H1 (cell line): ENCODE measurements at places on chromosomes 6 and 20. TPM values are rescaled to one million over a fixed set of nuclear protein-coding genes. Genes with fewer than 3 reads are reported as not detected.
A peak's percentile ranks its signal among the peaks of the same experiment; 100 is the strongest.

Gene PSORS1C1
- total RNA-seq, result 0.36 and 0.52 TPM in 2 replicates

- no peak for DNase-seq
- H3K4me1 ChIP-seq, result peaks cover 8% of the 10 kb centered on the region; the same call in 1 of the 2 replicates
- H3K4me3 ChIP-seq, result no peak overlapping the region
- no peak overlapping the region for H3K27ac ChIP-seq
- no peaks in the 10 kb centered on the region for H3K36me3 ChIP-seq
Measured at GRCh38 chr6:170281331-170282292, 9.3 kb downstream of the DLL1 start.

- H3K36me3 ChIP-seq, result no peaks in the 10 kb centered on the region
- H3K4me3 ChIP-seq, result no peak overlapping the region
- H3K27ac ChIP-seq, result no peak overlapping the region
- peaks cover 2% of the 10 kb centered on the region; the same call in 1 of the 2 replicates for H3K4me1 ChIP-seq
- no peak for DNase-seq
- no peaks in the 10 kb centered on the region for H3K27me3 ChIP-seq
Measured at GRCh38 chr20:33284284-33284683, 1.3 kb downstream of the BPIFB1 start.

Gene CLPSL2
- total RNA-seq, result 1.4 TPM in 2 replicates

Gene MEI4
- 0.23 and 0.24 TPM in 2 replicates for total RNA-seq

DNA sequence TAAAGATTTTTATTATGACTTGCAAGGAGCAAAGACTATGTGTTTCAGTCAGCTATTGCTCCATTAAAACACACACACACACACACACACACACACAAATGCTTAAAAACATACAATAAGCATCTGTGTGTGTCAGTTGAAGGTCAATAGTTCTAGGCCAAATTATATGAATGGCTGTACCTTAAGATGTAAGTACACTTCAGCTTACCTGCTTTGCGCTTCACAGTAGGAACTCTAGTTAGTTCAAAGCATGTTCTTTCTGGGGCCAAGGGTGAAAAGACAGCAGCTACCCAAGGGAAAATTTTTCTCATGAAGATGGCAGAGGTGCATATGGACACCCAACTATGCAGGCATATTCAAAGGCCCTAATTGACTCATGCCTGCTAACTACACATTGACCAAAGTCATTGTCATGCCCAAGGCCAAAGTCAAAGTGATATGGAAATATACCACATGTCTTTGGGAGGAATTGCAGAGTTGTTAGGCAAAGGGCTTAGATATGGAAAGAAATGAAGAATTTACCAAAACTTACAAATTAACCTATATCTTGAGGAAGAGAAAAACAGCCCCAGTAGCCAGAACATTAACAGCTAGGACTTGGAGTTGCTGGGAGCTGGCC, 61.9 kb upstream of the BTN3A2 start:
- H3K4me1 ChIP-seq, result peaks cover 3% of the 10 kb centered on the region; the same call in 1 of the 2 replicates
- H3K27me3 ChIP-seq, result no peaks in the 10 kb centered on the region
- no peak overlapping the region for H3K4me3 ChIP-seq
- no peak for DNase-seq
- H3K36me3 ChIP-seq, result no peaks in the 10 kb centered on the region

DNA sequence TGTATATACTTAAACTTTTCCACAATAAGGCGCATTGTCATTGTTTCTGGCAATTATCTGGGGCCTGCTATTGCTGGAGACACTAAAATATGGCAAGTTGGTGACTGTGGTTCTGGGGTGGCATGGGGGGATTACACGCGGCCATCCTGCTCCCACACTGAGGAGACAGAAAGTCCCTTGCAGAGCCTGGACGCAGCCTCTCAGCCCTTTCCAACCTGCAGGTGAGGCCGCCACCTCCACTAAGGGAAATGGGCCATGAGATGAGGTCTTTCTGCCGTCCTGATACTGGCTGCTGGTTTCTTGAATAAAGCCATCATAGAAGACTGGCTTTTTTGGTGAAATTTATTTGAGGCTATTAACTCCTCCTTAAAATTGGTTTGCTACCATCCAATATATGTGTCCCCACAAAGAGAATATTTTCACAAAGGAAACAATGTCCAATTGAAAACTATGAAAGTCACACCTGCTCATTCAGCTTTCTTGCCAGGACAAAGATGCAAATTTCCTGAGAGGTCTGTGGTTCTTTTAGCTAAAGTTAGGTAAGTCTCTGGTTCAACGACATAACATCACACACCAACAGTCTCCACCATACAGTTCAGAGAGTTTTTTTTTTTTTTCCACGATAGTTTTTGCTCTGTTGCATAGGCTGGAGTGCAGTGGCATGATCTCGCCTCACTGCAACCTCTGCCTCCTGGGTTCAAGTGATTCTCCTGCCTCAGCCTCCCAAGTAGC, 13.0 kb downstream of the TXNDC5 start:
- DNase-seq, result no peak
- peaks cover 73% of the 10 kb centered on the region for H3K36me3 ChIP-seq
- H3K4me1 ChIP-seq, result no peaks in the 10 kb centered on the region
- H3K27ac ChIP-seq, result no peak overlapping the region
- no peaks in the 10 kb centered on the region for H3K27me3 ChIP-seq

- H3K27ac ChIP-seq, result no peak overlapping the region
- no peaks in the 10 kb centered on the region for H3K36me3 ChIP-seq
- H3K4me1 ChIP-seq, result peaks cover 7% of the 10 kb centered on the region
- H3K27me3 ChIP-seq, result no peaks in the 10 kb centered on the region
- no peak for DNase-seq
- H3K4me3 ChIP-seq, result no peak overlapping the region
Measured at GRCh38 chr20:10314198-10314597, 95.6 kb downstream of the SNAP25 start.

DNA sequence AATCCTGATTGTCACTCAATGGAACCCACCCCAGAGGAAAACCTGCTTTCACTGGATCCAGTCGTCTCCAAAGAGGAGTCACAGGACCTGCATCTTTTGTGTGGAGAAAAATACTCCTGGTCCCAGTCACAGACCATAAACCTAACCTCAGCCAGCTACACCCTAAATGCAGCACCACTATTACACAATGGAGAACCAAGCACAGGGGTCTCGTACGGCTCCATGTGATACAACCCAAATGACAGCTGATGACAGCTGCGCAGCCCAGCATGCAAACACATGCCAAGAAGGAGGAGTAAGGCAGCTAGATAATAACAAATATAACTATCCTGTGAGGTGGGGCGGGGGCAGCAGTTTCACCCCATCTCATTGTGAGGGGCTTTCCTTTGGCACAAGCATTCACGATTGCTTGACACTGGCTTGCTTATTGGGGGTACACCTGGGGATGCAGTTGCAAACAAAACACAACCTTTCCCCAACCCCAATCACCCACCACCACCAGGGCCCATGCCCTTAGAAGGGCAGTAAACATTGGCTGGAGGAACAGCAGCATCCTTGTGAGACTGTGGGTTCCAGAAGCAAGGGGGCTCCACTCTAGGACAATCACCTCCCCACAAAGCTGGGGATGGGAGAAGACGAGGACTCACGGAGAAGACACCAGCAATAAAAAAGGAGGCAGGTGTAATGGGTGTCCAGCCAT, 51.5 kb downstream of the TRERF1 start:
- H3K27me3 ChIP-seq, result no peaks in the 10 kb centered on the region
- DNase-seq, result no peak
- no peaks in the 10 kb centered on the region for H3K36me3 ChIP-seq
- H3K4me3 ChIP-seq, result no peak overlapping the region

Gene SOX12
- 63.0 and 66.1 TPM in 2 replicates for total RNA-seq

GRCh38 chr6:37774028-37774680, 45.4 kb upstream of the ZFAND3 start:
- H3K27me3 ChIP-seq, result peaks cover 5% of the 10 kb centered on the region
- H3K36me3 ChIP-seq, result no peaks in the 10 kb centered on the region
- peaks cover 20% of the 10 kb centered on the region for H3K4me1 ChIP-seq
- no peak overlapping the region for H3K4me3 ChIP-seq

DNA sequence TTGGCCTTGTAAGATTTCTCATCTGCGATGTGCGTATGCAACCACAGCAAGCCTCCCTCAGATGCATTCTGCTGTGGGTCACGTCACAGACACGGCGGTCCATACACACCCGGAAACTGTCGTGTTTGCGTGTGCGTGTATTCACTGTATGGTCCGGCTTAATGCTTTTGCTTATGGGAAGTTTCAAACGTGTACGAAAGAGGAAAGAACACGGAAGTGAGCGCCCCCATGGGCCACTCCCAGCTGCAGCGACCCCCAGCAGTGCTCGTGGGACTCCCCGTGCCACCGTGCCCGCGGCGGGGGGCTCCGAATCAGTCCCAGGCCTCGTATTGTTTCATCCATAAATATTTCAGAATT, 10.2 kb downstream of the DLL1 start:
- no peak overlapping the region for H3K4me3 ChIP-seq
- DNase-seq, result no peak
- peaks cover 3% of the 10 kb centered on the region; the same call in 1 of the 2 replicates for H3K27me3 ChIP-seq
- H3K4me1 ChIP-seq, result no peaks in the 10 kb centered on the region
- H3K36me3 ChIP-seq, result peaks cover 11% of the 10 kb centered on the region; the same call in 1 of the 2 replicates
- no peak overlapping the region for H3K27ac ChIP-seq

Gene RIPOR3
- 4.5 and 4.7 TPM in 2 replicates for total RNA-seq

DNA sequence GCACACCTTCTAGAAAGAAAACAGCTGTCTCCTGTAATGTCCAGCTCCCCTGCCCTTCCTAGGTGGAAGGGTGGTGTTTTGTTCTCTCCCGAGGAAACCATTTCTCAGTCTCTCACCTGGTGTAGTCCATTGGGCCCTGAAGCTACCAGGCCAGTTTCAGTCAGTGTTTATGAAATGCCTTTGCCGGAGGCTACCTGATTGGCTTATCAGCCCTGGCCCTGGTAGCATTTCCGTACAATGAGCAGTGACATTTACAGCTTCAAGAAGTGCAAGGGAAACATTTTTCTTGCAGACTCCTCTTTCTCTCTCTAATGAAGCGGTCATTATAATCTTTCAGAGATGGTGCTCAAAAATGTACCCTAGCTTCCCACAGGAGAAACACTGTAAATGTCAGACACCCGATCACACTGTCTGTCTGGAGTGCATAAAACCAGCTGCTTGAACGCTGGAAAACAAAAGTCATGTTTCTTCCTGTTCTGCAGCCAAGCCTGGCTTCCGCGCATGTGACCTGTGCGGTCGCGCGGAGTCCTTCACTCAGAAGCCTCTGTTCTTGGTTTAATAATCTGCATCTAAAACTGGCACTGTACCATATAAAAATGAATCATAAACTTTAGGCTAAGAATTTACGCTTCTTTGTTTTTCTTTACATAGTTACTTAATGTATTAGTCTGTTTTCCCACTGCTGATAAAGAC, 28.4 kb upstream of the SAYSD1 start:
- H3K36me3 ChIP-seq, result no peaks in the 10 kb centered on the region

GRCh38 chr6:128446497-128446896, 73.9 kb downstream of the PTPRK start:
- no peaks in the 10 kb centered on the region for H3K4me1 ChIP-seq
- H3K36me3 ChIP-seq, result no peaks in the 10 kb centered on the region
- DNase-seq, result no peak
- no peak overlapping the region for H3K4me3 ChIP-seq

- H3K27ac ChIP-seq, result no peak overlapping the region
- no peaks in the 10 kb centered on the region for H3K27me3 ChIP-seq
- H3K36me3 ChIP-seq, result no peaks in the 10 kb centered on the region
- DNase-seq, result no peak
- H3K4me3 ChIP-seq, result no peak overlapping the region
Measured at GRCh38 chr6:4268171-4268570, 132.8 kb upstream of the ECI2 start.

DNA sequence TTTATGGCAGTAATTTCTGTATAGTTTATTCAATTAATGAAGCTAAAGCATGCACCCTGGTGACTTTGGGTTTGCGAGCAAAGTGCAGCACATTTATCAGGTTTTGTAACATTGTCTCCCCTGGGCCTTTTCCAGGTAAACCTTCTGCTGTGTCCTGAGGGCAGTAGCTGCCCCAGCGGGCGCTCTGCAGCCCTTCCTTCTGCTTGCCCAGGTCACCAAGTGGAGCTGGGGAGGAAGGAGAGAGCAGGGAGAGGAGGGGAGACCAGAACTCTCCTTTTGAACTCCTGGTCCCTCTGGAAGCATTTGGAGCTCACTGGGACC, 145.6 kb downstream of the DLL1 start:
- H3K36me3 ChIP-seq, result no peaks in the 10 kb centered on the region
- H3K27me3 ChIP-seq, result no peaks in the 10 kb centered on the region
- DNase-seq, result no peak
- no peaks in the 10 kb centered on the region for H3K4me1 ChIP-seq
- H3K4me3 ChIP-seq, result no peak overlapping the region
- no peak overlapping the region for H3K27ac ChIP-seq

DNA sequence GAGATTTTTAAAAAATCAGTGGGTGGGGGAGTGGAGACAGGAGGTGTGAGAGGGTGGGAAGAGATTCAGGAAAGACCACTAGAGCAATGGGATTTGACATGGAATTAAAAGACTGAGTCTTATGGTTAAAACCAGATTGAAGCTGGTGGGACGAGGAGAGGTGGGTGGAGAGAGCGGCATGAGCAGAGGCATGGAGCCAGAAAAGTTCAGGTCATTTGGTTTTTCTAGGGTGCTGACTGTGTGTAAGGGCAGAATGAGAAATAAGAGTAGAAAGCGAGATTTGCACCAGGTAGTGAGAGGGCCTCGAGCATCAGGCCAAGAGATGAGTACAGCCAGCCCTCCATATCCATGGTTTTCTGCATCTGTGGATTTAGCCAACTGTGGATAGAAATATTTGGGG, 121.3 kb downstream of the TCP11 start:
- H3K4me1 ChIP-seq, result peaks cover 2% of the 10 kb centered on the region
- H3K27me3 ChIP-seq, result no peaks in the 10 kb centered on the region
- no peaks in the 10 kb centered on the region for H3K36me3 ChIP-seq
- DNase-seq, result no peak
- H3K27ac ChIP-seq, result no peak overlapping the region

DNA sequence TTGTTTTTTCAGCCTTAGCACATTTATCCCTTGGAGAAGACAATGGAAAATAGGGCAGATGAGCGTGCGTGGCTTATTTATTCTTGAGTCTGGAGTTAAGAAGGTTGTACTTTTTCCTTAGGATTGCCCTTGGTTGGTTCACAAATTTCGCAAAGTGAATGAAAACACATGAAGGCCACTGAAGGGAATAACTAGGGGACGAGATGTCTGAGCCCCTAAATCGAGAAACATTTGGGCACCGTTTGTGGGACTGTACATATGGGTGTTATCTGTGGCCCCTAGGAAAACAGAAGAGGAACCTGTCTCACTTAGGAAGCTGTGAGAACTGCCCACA, 19.4 kb upstream of the TRIM27 start:
- DNase-seq, result no peak
- no peaks in the 10 kb centered on the region; the same call in none of the 2 replicates for H3K4me1 ChIP-seq
- no peaks in the 10 kb centered on the region for H3K27me3 ChIP-seq
- peak overlapping the region; percentile 97 for H3K4me3 ChIP-seq
- no peaks in the 10 kb centered on the region for H3K36me3 ChIP-seq
